ENCODE measurements at places on chromosomes 6 and 20.

GRCh38 chr6:20826378-20826777 lies 292.1 kb downstream of the CDKAL1 start:
- no peak for DNase-seq

DNA sequence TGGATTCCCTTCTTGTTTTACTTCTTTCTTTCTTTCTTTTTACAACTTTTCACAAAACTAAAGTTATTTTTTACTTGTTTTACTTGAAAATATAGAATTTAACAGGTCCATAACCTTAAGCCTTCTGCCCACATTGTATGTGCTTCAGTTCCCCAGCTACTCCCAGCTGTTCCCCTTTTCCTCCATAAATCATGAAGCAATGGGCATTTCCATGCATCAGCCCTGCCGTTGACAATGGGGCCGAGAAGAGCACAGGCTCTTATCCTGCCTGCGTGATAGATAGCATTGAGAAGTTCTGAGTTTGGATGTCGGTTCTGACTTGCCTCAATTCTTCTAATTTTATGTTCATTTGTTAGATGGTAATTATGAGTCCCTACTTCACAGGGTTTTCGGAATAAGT lies 583.8 kb downstream of the CDH26 start:
- DNase-seq, result no peak

- DNase-seq, result no peak
These were observed 10.5 kb downstream of the BCL2L1 start for GRCh38 chr20:31712112-31712553.

- DNase-seq, result no peak
These were observed 263.4 kb upstream of the ECI2 start for GRCh38 chr6:4398791-4399190.

DNA sequence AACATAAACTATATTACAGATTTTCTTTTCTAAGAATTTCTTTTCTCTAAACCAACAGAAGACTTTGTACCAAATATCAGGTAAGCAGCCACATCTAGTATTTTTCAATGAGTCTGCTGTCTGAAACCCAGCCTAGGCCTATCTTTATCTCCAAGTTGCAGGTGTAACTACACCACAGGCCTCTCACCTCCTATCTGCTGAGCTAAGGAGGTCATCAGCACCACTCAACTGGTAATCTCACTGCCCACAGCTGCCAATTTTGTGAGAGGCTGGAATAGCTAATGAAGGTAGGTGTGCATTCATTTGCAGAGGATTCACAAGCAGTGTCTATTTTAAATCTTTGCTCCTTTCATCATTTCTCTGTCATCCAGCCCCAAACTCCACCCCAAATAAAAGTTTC lies 584.8 kb downstream of the HDGFL1 start:
- DNase-seq, result no peak

DNA sequence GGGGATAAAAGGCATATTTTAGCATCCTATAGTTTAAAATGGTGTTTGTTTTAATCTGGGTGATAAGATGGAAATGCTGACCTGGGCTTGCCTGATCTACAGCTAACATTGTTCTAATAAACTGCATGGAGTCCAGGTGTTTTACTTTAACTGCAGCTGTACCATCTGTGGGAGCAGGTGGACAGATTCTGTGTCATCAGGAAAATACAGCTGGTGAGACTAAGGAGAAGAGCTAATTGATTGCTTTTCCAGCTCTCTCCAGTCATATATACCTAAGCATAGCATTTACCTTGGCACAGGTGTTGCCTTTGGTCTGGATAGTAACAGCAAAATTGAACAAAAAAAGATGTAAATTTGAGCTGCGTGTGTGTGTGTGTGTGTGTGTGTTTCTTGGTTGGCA lies 31.6 kb downstream of the CBFA2T2 start:
- DNase-seq, result no peak

GRCh38 chr6:140077827-140078560 lies 703.5 kb upstream of the CITED2 start:
- no peak for DNase-seq

- no peak for DNase-seq
These were observed 466.9 kb upstream of the NRSN1 start for GRCh38 chr6:23659125-23659524.

- DNase-seq, result no peak
These were observed 1.5 kb upstream of the PRSS35 start for GRCh38 chr6:83510791-83511190.

GRCh38 chr6:45722876-45723275 lies 292.8 kb downstream of the CLIC5 start:
- DNase-seq, result no peak

DNA sequence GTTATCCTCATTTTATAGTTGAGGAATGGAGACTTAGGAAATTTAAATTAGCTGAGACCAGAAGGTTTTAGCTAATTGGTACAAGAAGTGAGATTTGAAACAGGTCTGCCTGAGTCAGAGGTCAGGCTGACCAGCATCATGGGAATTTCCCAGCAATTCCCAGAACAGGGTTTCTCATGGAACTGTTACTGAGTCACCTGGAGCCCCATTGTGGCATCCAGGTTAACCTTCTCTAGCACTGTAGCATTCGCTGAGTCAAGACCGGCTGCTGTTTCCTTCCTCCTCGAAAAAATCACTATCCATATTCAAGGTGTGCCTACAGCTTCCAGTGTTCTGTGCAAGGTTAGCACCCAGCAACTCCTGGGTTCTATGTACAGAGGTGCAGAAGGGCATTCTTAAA lies 238.0 kb upstream of the MAN1A1 start:
- no peak for DNase-seq

Measured in Peyer's patch (tissue), 4 donors.